CD4-positive, alpha-beta T cell treated with Interleukin-17A for 4 hours (primary cell): ENCODE measurements at places on chromosomes 2 and 18.

DNA sequence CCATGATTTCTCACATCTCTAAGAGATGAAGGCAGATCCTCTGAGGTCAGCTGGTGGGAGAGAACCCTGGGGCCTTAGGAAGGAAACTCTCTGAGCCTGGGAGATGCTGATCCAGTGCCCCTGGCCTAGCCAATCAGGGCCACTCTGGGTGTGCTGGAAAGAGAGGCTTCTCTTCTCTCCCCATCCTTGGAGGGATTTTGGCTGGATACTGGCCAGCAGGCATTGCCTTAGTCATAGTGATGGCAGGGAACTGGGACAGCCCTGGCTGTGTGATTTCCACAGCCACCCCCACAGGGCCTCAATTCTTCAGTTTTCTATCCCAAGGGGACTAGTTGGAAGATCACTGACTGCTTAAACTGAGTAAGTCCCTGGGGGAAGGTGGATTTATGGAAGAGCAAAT, 26.6 kb upstream of the PLB1 start:
- no peak for DNase-seq

GRCh38 chr2:142315346-142315745, 184.5 kb upstream of the LRP1B start:
- DNase-seq = no peak

GRCh38 chr2:144402251-144402650, 117.7 kb downstream of the ZEB2 start:
- DNase-seq = no peak

GRCh38 chr18:74980669-74981068, 228.3 kb downstream of the PTGR3 start:
- no peak for DNase-seq

DNA sequence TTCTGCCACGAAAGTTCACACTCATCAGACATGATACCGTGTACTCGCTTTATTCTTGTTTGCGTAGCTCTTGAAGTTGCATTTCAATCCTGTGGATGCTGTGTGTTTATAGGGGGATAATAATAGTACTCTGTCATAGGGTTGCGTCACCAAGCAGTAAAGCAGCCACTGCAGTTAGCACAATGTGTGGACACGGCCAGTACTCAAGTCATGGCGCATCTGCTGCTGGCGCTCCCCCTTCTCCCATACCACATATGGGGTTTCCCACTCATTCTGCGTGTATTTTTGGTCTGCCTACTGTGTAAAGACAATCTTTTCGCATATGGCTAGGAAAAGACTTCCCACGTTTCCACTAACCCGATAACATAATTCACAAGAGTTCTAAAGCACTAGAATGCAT, 2.1 kb upstream of the ZBTB14 start:
- DNase-seq = no peak

- peak; percentile 13 for DNase-seq
Observed at GRCh38 chr18:79944126-79944731, 7.2 kb downstream of the SLC66A2 start.

- no peak for DNase-seq
Observed at GRCh38 chr18:9946831-9947230, 33.0 kb downstream of the VAPA start.

- no peak for DNase-seq
Observed at GRCh38 chr2:159925975-159926374, 128.0 kb upstream of the CD302 start.

- no peak for DNase-seq
Observed at GRCh38 chr18:35993013-35993412, 20.5 kb downstream of the RMP24 start.

DNA sequence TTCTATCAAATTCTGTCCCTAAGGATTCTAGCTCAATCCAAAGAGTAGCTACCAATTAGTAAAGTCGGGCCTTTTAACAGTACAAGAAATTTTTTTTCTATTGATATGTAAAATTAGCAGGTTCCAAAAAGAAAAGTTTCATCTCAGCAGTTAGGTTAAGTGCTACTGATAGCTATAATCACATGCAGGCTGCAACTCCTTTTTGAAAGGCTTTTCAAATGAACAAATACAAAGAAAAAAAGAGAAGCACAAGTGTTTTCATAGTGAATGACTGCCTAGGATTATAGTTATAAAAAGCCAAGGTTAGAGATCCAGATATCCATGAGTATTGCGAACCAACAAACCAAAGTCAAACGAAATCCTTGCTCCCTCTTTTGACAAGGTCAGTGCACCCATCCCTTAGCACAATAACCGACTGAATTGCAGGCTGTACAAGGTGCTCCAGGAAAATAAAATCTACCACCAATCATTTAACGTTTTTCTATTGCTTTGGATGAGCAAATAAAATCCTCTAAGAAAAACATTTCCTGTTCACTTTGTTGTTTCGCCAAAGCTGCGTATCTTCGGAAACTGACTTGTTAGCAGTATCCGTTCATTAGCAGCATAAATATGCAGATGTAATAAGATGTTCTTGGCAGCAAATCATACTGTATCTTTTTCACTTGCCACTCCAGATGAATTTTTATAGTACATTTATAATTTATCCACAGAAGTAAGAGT, 100.2 kb downstream of the SRBD1 start:
- DNase-seq = no peak

DNA sequence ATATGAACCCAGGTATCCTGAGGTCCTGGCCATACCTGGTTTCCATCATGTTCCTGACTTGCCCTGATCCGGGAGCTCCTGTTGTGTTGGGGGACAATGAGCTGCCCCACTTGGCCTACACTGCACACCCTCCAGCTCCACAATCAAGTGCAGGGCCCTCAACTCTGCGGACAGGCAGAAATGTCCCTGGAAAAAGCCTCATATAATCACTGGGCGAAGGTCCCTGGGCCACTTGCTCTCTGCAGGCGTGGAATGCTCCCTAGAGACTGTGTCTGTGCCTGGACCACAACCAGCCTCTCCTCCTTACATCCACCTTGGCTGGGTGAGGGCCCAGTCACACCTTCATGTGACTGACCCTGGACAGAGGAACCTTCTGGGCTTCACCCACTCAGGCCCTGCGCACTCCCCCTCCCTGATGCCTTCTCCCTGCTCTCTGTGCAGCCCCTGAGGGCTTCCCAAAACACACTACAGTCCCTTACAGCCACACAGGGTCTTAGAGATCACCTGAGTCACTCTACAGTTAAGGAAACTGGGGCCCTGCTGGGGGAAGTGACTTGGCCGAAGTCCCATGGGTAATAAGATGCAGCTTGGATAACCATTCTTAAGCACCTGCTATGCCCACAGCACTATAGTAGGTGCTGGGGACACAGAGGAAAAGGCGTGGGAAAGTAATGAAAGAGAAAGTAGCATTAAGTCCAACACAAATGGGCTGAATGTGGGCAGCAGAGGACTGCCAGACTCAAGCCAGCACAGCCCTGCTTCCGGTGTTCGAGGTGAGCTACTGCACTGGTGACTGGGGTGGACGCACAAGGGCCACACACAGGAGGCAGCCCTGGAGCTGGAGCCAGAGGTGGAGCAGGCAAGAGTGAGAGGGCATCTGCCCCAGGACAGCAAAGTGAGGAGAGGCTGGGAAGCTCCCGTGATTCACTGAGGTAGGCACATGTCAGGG, 9.8 kb downstream of the BOLA3 start:
- DNase-seq = no peak

DNA sequence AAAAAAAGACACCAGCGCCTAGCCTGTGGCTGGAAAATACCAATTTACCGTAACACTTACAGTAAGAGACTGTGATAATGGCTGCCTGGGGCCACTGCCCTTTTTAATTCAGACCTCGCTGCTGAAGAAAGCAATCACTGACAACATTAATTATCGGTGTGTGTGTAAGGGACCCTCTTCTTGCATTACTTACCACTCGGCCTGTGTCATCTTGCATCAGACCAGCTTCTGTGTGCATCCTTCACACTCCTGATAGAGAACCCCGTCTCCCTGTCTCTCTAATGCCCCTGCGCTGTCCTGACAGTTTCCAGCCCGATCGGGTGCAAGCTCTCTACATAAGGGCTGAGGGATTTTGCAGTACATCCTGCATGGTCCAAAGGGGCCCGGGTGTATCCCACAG, 124.4 kb downstream of the ZNF516 start:
- DNase-seq = no peak

DNA sequence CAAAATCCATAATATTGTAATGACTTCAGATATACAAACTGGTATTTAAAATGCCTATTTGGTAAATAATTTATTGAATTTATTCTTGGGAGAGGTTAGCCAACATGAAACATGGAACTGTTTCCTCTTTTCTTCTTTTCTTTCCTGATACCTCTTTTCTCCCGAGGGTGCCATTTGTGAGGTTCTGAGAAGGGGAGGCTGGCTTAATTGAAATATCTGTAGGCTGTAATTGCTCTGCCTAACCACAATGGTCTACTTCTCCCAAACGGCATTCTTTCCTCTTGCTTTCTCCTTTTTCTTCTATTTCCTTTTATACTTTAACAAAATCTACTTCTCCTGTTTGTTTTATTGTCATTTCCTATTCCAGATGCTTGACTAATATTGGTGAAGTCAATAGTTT, 114.9 kb downstream of the TCF4 start:
- no peak for DNase-seq

GRCh38 chr2:188659656-188660406, 314.3 kb upstream of the COL3A1 start:
- no peak for DNase-seq

- no peak for DNase-seq
Observed at GRCh38 chr2:163133602-163134001, 295.0 kb upstream of the KCNH7 start.

DNA sequence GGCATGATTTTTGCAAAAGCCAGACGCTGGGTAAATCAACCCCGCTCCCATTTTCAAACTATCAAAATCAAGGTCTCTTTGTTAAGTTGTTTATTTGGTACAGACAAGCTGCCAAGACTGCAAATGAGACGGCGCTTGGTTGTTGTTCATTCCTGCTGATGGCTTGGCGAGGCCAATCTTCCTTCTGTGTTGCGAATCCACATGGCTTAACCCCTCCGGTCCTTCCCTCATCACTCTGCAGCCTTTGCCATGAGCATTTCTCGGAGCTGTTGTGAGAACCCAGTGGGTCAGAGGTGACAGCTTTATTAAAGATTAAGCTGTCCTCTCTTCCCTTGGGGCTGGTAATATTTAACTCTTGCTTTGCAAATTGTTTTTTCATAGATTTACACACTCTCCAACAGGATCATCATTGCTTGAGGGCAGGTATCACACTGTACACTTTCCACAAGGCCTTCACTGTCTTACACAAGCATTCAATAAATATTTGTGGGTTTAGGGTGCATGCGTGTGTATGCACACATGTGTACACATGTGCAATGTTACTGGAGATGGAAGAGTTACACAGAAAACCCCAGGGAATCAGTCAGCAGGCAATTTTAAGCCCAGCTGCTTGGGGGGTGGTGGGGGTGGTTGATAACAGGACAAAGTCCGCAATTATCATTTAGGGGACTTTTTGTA, 27.8 kb upstream of the KCNF1 start:
- DNase-seq = no peak

DNA sequence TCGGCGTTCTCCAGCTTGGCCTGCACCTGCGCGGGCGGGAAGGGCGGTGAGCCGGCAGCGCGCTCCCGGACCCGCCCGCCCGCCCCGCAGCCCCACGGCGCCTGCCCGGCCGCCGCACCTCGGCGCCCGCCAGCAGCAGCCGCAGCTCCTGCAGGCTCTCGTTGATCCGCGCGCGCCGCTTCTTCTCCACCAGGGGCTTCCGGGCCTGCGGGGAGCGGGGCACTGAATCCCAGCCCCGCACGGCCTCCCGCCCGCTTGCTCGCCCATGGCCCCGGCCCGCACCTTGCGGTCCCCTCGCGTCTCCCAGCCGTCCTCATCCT, 335 bp downstream of the HES6 start:
- DNase-seq = peak; percentile 55

GRCh38 chr2:213740453-213740852, 456.2 kb downstream of the SPAG16 start:
- DNase-seq = no peak

GRCh38 chr2:71615767-71616730, 162.7 kb downstream of the DYSF start:
- DNase-seq = no peak

DNA sequence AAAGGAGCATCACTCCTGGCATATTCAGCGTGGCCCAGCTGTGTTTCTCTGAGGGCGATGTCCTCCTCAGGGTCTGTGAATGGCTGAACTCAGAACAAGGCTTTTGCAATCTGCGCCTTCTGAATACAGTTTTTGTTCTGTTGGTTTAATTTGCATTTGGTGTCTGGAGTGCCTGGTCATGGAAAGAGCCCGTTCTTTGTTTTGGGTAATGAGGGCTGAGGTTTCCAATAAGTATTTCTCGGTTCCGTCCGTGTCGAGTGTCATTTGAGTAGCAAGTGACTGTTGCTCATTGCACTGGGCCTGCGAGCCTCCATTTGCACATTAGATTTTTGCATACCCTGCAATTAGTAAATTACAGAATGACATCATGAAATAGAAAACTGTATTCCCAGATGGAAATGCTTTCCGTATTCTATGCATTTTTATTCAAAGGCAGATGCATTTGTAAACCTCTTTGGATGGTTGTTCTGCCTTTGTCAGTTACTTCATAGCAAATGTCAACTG, 57.3 kb downstream of the NEDD4L start:
- DNase-seq = no peak

DNA sequence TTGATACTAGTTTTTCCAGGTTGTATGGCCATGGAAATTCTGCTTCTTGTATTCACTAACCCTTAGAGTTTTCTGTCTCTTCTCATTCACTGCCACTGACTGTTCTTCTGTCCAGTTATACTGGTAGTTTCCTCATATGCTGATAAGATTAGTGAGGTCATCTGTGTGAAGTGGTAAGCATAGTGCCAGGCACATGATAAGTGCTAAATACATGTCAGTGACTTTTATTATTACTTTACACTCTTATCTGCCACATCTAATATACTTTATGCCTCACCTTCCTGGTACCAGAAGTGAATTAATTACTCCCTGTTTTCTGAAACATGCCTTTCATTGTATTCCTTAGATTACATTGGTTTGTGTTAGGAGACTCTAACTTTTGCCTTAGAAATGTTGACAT, 91.3 kb downstream of the NBEAL1 start:
- DNase-seq = no peak
